CD4-positive, alpha-beta T cell (primary cell): ENCODE measurements at places on chromosomes 11 and 22. TPM values are rescaled to one million over a fixed set of nuclear protein-coding genes. Genes with fewer than 3 reads are reported as not detected.

Gene LARGE1
- 0.70 TPM for total RNA-seq

Gene KCNA4
- total RNA-seq = not detected

Gene TRIM48
- not detected for total RNA-seq

Gene APOL5
- total RNA-seq = not detected

Gene SYCE3
- total RNA-seq = not detected

Gene ELFN2
- total RNA-seq = 0.20 TPM

Gene TYR
- total RNA-seq = not detected

Gene BTG4
- total RNA-seq = not detected

Gene OR8D4
- not detected for total RNA-seq

Gene MS4A7
- not detected for total RNA-seq

DNA sequence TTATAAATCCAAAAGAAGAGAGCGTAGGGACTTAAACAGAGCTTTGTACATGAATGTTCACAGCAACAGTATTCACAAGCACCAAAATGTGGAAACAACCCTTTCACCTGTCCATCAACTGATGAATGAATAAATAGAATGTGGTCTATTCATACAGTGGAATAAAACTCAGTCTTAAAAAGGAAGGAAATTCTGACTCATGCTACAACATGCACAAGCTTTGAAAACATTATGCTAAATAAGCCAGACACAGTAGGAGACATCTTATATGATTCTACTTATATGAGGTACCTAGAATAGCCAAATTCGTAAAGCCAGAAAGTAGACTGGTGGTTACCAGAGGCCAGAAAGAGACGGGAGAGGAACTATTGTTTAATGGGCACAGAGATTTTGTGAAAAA lies 74.3 kb downstream of the SHANK2 start:
- no peak overlapping the region for H3K27ac ChIP-seq
- no peaks in the 10 kb centered on the region for H3K4me1 ChIP-seq
- no peaks in the 10 kb centered on the region for H3K27me3 ChIP-seq
- no peak for DNase-seq
- H3K4me3 ChIP-seq = no peak overlapping the region
- H3K36me3 ChIP-seq = no peaks in the 10 kb centered on the region

GRCh38 chr22:43275545-43276317 lies 67.4 kb downstream of the SCUBE1 start:
- H3K27ac ChIP-seq = no peak overlapping the region
- peaks cover 4% of the 10 kb centered on the region for H3K4me1 ChIP-seq
- no peaks in the 10 kb centered on the region for H3K27me3 ChIP-seq
- H3K4me3 ChIP-seq = no peak overlapping the region
- DNase-seq = peak; percentile 35
- H3K36me3 ChIP-seq = no peaks in the 10 kb centered on the region

DNA sequence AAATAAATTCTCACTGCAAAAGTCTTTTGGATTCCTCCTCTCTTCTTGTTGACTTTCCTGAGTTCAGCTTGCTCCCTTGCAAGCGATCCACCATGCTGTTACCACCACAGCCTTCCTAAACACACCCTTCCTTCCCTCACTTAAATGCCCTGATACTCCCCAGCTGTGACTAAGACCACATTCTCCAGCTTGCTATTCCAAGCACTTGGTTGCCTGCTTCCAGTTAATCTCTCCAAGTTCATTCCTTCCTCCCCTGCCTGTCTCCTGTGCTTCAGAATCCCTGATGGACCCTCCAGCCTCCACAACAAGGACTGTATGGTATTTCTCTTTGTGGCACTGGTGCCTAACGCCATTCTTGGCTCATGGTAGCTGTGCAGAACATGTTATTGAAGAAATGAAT lies 603.9 kb upstream of the CADM1 start:
- H3K27me3 ChIP-seq = no peaks in the 10 kb centered on the region
- no peak overlapping the region for H3K27ac ChIP-seq
- no peaks in the 10 kb centered on the region for H3K4me1 ChIP-seq
- no peak for DNase-seq
- no peak overlapping the region for H3K4me3 ChIP-seq

DNA sequence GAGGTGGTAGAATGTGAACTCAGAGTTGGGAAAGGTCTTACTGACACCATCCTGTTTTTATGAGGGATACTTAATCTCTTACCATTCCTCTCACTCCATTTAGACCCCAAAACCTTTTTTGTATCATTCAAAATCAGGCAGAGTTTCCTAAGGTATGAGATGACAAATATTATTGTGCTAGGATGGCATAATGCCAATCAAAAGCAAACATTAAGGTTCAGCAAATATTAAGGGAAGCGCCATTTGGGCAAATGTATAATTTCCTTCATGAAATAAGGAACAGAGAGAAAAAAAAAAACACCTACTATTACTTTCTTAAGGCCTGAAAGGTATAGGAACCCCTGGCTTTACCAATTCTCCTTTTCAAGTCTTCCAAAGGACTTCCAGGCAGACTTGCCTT lies 62.4 kb downstream of the SMCO4 start:
- H3K27ac ChIP-seq = no peak overlapping the region
- no peak for DNase-seq
- no peak overlapping the region for H3K4me3 ChIP-seq
- peaks cover 2% of the 10 kb centered on the region for H3K36me3 ChIP-seq
- H3K27me3 ChIP-seq = no peaks in the 10 kb centered on the region
- no peaks in the 10 kb centered on the region for H3K4me1 ChIP-seq

- H3K4me3 ChIP-seq = no peak overlapping the region
- no peaks in the 10 kb centered on the region for H3K4me1 ChIP-seq
- no peak for DNase-seq
- H3K27me3 ChIP-seq = no peaks in the 10 kb centered on the region
- H3K27ac ChIP-seq = no peak overlapping the region
Observed at GRCh38 chr11:68936358-68936636, 32.6 kb downstream of the IGHMBP2 start.

- peaks cover 13% of the 10 kb centered on the region for H3K27me3 ChIP-seq
- H3K36me3 ChIP-seq = no peaks in the 10 kb centered on the region
- no peak overlapping the region for H3K27ac ChIP-seq
Observed at GRCh38 chr11:70400643-70401042, 2.3 kb downstream of the CTTN start.

GRCh38 chr22:24883432-24883831 lies 63.1 kb downstream of the LHFPL7 start:
- H3K4me3 ChIP-seq = no peak overlapping the region
- no peaks in the 10 kb centered on the region for H3K27me3 ChIP-seq
- no peak for DNase-seq

GRCh38 chr22:33109514-33110430 lies 51.6 kb upstream of the SYN3 start:
- H3K27me3 ChIP-seq = no peaks in the 10 kb centered on the region
- H3K4me3 ChIP-seq = no peak overlapping the region
- H3K27ac ChIP-seq = no peak overlapping the region
- no peaks in the 10 kb centered on the region for H3K36me3 ChIP-seq
- DNase-seq = no peak
- H3K4me1 ChIP-seq = no peaks in the 10 kb centered on the region

DNA sequence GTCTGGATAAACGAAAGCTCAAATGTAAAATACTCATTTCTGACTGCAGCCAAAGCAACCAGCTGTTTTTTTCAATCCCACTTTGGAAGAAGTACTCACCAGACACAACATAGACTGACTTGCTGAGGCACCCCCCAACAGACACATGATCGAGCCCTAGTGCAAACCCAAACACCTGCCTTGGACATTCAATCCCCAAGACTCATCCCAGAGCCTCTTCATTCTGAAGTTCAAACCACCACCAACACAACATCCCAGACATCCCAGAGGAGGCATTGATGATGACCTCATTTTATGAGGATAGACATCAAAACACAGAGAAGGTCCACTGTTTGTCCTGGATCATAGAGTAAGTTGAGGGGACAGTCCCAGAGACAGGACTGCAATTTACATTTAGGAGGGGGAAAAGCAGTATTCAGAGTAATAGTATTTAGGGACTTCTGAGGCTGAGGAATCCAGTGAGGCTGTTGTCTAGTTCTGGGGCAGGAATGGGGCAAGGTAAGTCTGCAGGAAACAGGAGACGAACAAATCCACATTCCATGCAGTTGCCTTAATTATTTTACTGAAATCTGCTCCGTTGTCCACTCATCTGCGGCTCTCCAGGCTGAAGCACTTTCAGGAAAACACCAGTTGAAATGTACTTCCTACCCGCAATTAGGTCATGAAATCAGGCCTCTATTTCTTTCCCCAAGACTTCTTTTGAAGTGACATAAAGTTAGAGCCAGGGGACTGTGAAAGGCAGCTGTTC lies 54.8 kb downstream of the CLPB start:
- H3K27ac ChIP-seq = no peak overlapping the region
- peaks cover 10% of the 10 kb centered on the region for H3K36me3 ChIP-seq
- no peak overlapping the region for H3K4me3 ChIP-seq
- no peaks in the 10 kb centered on the region for H3K4me1 ChIP-seq
- no peak for DNase-seq

- no peak for DNase-seq
- H3K4me1 ChIP-seq = peaks cover 27% of the 10 kb centered on the region
- no peaks in the 10 kb centered on the region for H3K36me3 ChIP-seq
- no peak overlapping the region for H3K4me3 ChIP-seq
- no peaks in the 10 kb centered on the region for H3K27me3 ChIP-seq
Observed at GRCh38 chr11:76663486-76663810, 7.1 kb downstream of the LRRC32 start.

DNA sequence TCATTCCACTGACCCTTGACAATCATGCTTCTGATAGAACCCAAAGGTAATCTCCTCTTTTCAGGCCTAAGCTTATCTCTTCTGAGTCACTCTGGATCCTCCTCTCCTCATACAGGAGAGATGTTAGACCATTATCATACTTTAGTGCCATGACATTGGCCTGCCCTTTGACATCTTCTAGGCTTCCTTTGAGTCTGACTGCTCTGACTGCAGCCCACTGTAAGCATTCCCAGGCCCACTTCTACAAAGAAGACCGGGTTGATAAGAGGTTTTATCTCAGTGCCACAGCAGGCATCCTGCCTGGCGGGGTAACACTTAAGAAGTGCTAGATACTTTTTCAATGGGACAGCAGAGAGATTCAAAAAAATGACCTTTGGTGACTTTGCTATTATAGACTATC lies 438.0 kb downstream of the KCNA4 start:
- no peaks in the 10 kb centered on the region for H3K36me3 ChIP-seq
- H3K27ac ChIP-seq = no peak overlapping the region
- no peak overlapping the region for H3K4me3 ChIP-seq
- no peak for DNase-seq
- no peaks in the 10 kb centered on the region for H3K4me1 ChIP-seq
- no peaks in the 10 kb centered on the region for H3K27me3 ChIP-seq

DNA sequence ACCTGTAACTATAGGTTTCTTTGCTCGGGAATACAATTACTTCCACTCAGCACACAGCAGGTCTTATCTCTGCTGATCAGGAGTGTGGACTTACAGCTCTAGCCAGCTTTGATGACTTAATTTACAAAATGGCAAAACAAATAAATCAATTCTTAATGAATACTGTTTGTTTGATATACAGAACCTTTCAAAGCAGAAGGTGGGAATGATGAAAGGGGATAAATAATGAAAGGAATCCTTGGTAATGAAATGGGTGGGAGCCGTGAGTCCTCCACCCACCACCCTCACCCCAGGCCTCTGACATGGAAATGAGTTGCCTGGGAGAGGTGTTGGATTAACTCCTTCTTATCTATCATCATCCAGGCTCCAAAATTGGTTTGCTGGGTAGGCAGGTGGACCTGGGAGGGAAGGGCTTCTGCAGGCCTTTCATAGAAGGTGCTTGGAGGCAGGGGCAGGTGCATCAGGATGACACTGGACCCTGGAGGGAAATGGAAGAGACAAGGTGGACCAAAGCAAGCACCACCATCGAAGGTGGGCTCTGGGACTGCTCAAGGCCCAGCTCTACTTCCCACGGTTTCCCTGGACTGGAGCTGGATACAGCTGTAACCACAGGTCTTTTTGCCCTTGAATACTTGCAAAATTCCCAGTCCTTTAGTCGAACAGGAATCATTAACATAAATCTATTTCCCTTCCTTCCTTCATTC lies 23.0 kb downstream of the POU2AF1 start:
- no peak overlapping the region for H3K4me3 ChIP-seq
- no peaks in the 10 kb centered on the region for H3K27me3 ChIP-seq
- DNase-seq = no peak
- no peaks in the 10 kb centered on the region for H3K4me1 ChIP-seq
- no peaks in the 10 kb centered on the region for H3K36me3 ChIP-seq

GRCh38 chr11:92764128-92764527 lies 205.3 kb upstream of the MTNR1B start:
- H3K36me3 ChIP-seq = no peaks in the 10 kb centered on the region
- H3K27ac ChIP-seq = no peak overlapping the region
- no peak overlapping the region for H3K4me3 ChIP-seq
- DNase-seq = no peak
- no peaks in the 10 kb centered on the region for H3K27me3 ChIP-seq
- no peaks in the 10 kb centered on the region for H3K4me1 ChIP-seq

GRCh38 chr22:21861851-21862250 lies 5.6 kb downstream of the MAPK1 start:
- H3K4me3 ChIP-seq = no peak overlapping the region
- no peaks in the 10 kb centered on the region for H3K36me3 ChIP-seq

GRCh38 chr11:128627666-128628324 lies 40.4 kb upstream of the ETS1 start:
- H3K36me3 ChIP-seq = no peaks in the 10 kb centered on the region
- peak overlapping the region; percentile 56 for H3K27ac ChIP-seq
- peaks cover 91% of the 10 kb centered on the region for H3K4me1 ChIP-seq
- peak; percentile 53 for DNase-seq
- no peaks in the 10 kb centered on the region for H3K27me3 ChIP-seq

DNA sequence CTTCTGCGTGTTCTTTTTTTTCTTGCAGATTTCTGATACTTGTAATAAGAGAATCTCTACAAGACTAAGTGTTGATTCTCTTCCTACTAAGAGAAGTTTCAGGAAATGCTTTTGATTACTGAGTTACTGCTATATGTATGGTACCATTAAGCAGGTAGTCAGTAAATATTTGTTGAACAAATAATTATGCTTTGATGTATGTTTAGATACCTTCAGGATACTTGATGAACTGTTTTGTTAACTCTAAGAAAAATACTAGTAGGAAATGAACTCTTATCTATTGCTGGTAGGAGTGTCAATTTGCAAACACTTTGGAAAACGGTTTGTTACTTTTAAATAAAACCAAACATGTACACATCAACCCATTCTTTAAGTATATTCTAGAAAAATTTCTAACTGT lies 90.6 kb downstream of the TMEM135 start:
- H3K4me3 ChIP-seq = no peak overlapping the region
- H3K27ac ChIP-seq = no peak overlapping the region
- no peaks in the 10 kb centered on the region for H3K4me1 ChIP-seq
- no peaks in the 10 kb centered on the region for H3K36me3 ChIP-seq
- DNase-seq = no peak

GRCh38 chr11:76682684-76683083 lies 12.1 kb upstream of the LRRC32 start:
- no peak overlapping the region for H3K27ac ChIP-seq
- H3K27me3 ChIP-seq = no peaks in the 10 kb centered on the region
